T47D (cell line): ENCODE measurements at places on chromosomes 4 and X.

DNA sequence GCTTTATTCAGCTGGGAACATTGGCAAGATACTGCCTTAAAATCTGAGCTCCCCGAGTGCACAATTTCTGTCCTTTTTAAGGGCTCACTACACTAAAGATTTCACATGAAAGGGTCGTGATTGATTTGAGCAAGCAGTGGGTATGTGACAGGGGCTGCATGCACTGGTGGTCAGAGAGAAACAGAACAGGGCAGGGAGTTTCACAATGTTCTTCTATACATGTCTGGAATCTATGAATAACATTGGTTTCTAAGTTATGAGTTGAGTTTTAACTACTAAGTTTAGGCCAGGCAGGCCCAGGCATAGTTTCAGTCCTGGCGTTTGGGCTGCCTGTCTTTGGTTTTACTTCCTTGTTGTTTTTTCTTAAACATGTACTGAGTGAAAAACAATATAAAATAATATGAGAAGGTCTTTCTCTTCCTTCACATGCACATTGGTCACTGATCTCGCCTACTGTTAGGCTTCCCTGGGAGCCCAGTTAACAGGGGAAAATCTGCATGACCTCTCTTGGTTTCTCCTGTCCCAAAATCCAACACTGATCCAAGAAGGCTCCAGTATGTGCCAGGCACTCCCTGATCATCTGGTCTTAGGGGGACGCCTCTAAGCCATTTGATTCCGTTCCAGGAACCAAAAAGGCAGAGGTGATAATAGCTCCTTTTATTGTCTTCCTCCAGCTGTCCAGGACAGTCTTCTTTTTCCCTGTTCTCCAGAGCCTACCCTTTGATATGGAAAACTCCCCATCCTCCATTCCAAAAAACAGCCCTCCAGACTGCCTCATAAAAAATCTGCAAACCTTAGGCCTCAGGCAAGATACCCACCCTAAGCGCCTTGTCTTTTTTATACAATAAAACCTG is at the start of gene UGT2B17:
UGT2B17 (minus strand) TSS at position 51 of the 854 bp plus-strand sequence. CDS start 7,838 bp downstream, outside the sequence.
- DNase-seq: no peak

DNA sequence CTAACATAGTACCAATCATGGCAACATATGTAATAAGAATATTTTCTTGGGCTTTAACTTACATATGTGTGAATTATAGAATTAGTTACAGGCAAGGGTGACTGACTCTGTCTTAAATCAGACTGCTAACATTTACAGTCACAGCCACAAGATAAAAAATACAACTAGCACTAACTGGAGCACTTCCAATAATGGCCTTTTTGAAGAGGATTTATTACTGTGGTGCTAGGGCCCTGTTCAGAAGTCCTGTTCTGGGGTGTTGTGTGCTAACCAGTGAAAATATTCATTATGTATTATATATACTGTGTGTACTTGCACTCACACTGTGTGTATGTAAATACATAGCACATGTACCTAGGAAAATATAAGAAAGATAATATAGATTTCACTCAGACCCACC is 1611.2 kb downstream of the PCDH18 start:
- DNase-seq: no peak

- DNase-seq: no peak
These were observed 556 bp upstream of the SMARCA5 start for GRCh38 chr4:143512978-143513313.

DNA sequence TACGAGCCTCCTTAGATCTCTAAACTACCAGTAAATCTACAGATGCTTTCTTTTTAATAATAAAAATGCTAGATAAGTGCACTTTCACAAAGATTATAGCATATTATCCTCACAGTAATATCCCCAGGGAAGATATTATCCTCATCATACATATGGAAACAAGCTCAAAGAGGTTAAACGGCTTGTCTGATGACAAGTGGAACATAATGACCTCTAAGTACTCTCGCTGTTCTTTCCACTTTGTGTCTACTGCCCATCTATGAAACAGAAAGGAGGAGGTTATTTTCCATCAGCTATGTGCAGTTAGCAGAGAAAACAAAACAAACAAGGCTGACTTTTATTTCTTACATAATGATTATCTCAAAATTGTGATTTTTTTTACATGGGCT is 42.8 kb upstream of the PRDM8 start:
- DNase-seq: no peak

DNA sequence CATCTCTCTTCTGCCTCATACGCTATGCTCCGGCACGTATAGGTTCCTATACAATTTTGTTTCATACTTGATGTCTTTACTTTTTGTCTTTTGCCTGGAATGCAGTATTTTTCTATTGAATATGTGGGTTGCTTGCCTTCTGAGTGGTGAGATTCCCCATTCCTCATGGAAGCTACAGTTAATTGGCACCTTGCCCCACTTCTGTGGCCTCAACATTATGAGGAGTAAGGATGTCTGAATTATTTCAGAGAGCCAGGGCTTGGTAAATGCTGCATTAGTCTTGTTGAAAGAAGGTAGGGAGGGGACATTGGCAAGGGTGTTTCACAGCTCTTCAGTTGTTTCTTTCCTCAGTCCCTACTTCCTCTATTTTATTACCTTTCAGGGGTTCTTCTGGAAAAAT is 23.0 kb downstream of the CDKL5 start:
- DNase-seq: no peak

DNA sequence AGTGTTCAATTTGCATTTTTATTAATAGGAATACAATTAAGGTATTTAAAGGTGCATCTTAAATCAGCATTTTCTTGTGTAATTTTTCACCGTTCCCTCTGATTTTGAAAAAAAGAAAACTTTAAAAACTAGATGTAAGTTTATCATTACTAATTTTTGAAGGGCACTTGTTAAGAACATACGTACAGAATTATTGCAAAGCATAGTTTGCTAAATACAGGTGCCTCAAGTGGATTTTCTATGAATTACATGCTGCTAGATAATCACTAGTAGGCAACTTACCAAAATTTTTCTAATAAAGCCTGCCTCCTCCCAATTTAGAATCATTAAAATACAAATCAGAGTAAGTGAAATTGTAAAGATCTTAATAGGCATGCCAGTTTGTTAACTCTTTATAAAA is 8.5 kb downstream of the CNKSR2 start:
- no peak for DNase-seq

GRCh38 chr4:89653012-89653411 is 183.9 kb downstream of the SNCA start:
- no peak for DNase-seq

GRCh38 chr4:3447431-3448395 is 5.9 kb downstream of the HGFAC start:
- no peak for DNase-seq

DNA sequence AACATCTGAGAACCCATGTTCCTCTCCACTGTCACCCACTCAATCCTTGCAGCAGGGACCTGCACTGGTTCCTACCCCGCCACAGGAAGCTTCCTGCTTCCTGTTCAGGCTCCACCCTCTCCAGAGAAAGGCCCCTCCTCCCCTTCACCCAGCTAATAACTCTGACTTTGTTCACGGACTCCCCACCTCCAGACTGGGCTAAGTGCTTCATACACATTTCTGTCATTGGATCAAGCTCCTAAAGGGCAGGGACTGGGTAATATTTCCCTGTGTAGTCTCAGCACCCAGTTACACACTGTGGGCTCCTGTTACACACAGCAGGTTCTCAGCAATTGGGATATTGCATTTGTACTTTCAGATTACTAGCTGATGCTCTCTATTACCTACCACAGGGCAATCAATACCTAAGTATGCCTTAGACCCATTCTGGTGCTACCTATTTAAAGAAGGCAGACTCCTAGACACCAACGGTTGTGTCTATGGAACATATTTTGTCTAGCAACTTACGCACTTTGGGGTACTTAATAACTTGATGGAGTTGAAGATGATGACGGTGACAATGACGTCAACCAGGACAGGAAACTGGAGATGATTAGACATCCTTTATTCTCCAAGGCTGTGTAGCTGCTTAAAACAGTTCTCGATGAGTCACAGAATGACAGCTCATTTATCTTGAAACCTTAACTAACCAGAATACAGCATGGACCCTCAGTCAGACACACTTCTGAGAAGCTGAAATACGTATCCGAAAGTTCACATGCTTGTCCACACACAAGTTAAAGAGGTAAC is 58.1 kb downstream of the MAML3 start:
- no peak for DNase-seq

DNA sequence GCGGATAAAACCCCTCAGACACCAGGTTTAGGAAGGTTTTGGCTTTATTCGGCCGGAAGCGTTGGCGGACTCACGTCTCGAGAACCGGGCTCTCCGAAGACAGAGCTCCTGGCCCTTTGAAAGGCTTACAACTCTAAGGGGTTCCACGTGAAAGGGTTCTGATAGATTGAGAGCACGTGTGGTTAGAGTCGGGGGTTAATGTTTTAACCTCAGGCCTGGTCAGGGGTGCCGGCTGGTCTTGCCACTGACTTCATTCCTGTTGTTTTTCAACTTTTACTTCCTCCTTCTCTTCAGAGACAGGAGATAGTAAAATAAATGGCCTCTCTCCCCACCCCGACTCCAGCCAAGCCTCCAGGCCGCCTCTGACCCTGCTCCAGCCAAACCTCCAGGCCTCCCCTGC is 4.7 kb upstream of the ASMT start:
- no peak for DNase-seq

- DNase-seq: no peak
These were observed 207.8 kb upstream of the KIT start for GRCh38 chr4:54449999-54450398.

- no peak for DNase-seq
These were observed 6.8 kb downstream of the PLP2 start for GRCh38 chrX:49178537-49178936.

GRCh38 chr4:174869339-174869738 is 40.3 kb upstream of the GLRA3 start:
- no peak for DNase-seq

DNA sequence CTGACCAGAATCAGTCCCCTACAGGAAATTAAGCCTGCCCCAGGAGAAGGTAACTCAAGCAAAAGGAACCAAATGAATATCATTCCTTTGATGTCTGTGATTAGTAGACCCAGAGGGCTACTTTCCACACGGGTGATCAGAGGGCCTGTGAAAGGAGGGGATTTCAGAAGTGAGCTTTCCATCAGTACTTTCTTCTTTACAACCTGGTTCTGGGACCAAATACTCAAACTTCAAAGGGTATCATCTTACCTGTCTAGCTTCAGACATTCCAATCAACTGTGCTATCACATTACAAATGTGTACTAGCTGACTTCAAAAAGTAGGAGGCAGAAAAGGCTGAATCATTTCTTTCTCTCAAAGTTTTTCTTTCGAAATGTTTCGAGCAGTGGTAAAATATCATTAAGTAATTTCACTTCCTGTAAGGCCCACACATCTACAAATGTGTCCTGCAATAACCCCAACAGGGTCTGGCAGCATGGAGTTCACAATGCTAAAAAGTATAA is 23.9 kb downstream of the ACSL4 start:
- no peak for DNase-seq

- no peak for DNase-seq
These were observed 90.2 kb upstream of the SLITRK2 start for GRCh38 chrX:145727476-145727875.

DNA sequence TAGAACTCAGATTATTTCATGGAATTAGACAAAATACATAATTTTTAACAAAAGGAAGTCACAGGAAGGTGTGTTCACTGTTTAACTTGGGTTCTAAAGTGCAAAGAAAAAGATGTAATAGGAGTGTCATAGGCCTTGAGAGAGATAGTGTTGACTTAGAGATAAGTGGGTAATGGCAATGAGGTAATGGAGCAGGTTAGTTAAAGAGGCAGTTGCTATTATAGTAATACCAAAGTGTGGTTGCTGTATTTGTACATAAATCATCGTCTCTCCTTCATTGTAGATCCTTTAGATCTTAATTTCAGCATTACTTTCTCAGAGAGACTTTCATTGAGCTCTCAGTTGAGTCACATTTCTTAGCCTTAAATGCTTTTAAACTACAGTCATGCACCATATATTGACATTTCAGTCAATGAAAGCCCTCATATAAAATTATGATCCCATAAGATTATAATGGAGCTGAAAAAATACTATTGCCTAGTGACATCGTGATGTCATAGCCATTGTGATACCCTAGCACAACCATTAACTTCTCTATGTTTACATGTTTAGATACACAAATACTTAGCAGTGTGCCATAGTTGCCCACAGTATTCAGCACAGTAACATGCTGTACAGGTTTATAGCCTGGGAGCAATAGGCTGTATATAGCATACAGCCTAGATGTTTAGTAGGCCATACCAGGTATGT is 245.4 kb downstream of the ADGRL3 start:
- DNase-seq: no peak

DNA sequence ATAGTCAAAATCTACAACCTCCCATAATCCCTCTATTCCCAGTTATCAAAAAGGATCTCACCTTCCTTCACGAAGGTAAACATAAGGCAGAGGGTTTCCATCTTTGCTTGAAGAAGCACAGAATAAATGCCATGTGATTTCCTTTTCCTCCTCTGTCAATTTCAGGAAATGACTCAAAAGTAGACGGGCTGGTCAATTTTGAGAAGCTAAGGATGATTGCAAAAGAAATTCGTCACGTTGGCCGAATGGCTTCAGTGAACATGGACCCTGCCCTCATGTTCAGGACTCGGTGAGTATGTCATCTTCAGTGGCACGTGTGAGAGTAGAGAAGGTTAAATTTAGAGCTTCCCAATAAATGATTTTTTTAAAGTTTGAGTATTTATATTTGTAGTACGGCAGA is 240.2 kb downstream of the RAPGEF2 start:
- no peak for DNase-seq

GRCh38 chr4:13530823-13531624 is 13.3 kb downstream of the NKX3-2 start:
- no peak for DNase-seq

- no peak for DNase-seq
These were observed 2.0 kb upstream of the METAP1 start for GRCh38 chr4:98993419-98994071.

DNA sequence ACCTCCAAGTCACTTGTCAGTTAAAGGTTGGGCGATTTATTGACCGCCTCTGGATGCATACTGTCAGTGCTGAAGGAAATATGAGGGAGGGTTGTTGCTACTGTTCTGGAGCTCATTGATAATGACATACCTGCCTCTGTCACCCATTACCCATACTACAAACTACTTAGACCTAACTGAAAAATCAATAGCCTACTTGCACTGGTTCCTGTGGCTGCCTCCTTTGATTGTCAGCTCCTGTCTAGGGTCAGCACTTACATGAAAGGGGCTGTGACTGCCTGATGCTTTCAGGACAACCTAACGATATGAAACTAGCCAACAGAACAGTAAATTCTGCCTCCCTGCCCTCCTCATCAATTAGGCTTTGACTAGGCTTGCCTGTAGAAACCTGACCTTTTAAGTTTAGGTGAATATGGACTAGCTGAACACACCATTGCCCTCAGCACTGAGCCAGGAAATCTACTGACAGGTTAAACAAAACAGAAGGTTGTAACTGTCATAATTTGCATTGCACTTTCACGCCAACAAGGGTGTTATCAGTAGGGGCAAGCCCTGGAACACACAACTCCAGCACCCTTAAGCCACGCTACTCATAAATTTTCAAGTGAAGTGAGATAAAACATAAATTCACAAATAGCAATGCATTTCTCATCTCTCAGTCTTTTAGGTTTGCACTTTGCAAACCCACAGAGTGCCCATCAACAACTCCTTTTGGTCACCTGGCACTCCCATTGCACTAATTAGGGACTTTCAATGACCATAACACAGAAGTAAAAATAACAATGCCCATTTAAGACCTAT is 9.0 kb upstream of the MAB21L2 start:
- no peak for DNase-seq
